Fibroblast of lung (primary cell): ENCODE measurements at places on chromosomes 3 and 15.

DNA sequence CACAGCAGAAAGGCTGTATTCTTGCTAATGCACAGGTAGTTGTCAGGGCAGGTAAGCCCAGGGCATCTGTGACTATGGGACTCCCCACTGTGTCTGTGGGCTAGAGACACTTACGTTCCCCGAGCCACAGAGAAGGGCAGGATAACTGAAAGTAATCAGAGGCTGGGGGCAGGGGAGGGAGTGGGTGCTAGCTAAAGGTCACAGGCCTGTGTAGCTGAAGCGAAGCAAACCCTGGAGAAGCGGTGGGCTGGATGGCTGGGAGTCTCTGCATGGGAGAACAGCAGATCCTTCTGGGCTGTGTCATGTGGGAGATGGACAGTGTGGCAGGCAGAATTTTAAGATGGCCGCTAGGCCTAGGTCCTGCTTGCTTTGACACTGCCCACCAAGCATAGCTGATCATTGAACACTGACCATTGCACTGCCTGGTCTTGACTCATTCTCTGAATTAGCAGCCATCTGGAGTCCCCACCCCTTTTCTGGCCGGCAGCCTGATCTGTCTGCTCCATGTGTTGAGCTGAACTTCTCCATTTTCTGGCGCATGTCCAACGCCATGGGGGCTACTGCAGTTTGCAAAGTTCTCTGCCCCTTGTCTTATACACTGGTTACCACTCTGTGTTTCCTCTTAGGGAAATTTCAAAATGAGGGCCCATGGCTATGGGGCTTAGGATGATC is 110.0 kb downstream of the DGKG start:
- DNase-seq, result no peak

- DNase-seq, result peak; percentile 91
Observed at GRCh38 chr15:75107908-75108838, 84.8 kb downstream of the PPCDC start.

- no peak for DNase-seq
Observed at GRCh38 chr3:81293156-81293555, 468.3 kb downstream of the GBE1 start.

- peak; percentile 17 for DNase-seq
Observed at GRCh38 chr3:130894130-130894985, 474 bp downstream of the ATP2C1 start.
